ENCODE measurements at places on chromosomes 3 and 15.
A peak's percentile ranks its signal among the peaks of the same experiment; 100 is the strongest.

GRCh38 chr3:112531358-112531781 is 30.4 kb downstream of the ATG3 start:
- DNase-seq, result peak; percentile 48

DNA sequence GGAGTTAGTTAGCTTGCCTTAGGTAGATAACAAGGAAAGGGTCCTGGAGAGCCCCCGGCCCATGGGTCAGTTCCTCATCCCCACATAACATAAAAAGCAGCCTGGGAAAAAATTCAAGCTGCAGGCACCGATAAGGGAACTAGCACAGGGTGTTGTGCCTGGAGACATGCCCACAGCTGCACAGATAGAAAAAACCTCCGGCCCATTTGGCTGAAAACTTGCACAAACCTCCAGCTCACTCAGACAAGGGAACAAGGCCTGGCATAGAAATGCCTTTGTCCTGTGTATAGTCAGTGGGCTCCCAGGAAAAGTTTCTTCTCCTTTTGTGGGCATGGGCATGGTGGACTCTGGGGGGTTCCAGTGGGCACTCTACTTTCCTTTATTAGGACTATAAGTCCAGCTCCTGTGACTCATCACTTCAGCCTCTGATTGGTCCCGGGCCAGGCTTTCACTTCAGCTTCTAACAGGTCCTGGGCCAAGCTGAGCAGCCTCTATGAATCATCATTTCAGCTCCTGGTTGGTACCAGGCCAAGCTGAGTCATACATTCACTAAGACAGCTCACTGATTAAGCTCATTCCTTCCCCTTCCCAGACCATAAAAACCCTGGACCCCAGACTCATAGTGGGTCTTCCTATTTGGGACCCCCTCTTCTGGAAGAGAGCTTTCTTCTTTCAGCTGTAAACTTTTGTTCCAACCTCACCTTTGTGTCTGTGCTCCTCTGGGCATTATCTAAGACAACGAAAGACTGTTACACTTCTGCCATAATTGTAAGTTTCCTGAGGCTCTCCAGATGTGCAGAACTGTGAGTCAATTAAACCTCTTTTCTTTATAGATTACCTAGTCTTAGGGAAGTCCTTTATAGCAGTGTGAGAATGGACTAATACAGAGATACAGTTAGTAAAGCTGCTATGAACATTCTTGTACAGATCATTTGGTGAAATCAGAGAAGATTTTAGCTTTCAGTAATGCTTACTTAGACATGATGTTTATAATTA is 348.0 kb upstream of the DPPA4 start:
- DNase-seq, result peak; percentile 8

DNA sequence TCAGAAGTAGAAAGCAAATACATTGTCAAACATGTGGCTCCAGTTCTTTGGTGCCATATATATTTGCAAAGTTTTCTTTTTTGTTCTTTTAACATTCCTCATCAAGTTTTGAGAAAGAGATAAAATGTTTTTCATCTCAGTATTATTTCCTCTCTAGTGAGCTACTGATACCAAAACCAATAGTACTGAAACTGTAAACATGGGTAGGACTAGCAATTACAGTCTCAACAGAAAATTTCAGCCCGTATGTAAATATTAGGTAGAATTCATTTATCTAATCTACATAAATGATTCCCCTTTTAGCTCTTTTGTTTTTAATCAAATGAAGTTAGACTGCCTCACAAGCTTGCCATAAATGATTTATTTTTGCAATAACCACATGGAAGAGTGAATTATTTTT is 21.4 kb downstream of the SECISBP2L start:
- DNase-seq, result no peak

DNA sequence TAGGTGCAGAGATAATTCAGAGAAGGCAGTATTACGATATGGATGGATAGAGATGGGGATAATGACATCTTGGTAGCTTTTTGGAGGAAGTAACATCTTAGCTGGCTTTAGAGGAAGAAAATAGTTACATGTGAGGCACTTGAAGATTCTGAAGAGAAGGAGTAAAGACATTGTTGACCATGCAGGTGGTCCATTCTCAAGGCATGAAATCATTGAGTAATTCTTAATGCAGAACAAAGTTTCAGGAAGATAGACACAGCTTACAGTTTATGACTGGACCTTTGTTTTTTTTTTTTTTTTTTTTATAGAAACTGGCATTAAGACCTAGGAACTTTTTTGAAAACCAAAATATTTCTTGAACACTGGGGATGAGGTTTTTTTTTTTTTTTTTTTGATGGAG is 28.2 kb downstream of the MBNL1 start:
- no peak for DNase-seq

DNA sequence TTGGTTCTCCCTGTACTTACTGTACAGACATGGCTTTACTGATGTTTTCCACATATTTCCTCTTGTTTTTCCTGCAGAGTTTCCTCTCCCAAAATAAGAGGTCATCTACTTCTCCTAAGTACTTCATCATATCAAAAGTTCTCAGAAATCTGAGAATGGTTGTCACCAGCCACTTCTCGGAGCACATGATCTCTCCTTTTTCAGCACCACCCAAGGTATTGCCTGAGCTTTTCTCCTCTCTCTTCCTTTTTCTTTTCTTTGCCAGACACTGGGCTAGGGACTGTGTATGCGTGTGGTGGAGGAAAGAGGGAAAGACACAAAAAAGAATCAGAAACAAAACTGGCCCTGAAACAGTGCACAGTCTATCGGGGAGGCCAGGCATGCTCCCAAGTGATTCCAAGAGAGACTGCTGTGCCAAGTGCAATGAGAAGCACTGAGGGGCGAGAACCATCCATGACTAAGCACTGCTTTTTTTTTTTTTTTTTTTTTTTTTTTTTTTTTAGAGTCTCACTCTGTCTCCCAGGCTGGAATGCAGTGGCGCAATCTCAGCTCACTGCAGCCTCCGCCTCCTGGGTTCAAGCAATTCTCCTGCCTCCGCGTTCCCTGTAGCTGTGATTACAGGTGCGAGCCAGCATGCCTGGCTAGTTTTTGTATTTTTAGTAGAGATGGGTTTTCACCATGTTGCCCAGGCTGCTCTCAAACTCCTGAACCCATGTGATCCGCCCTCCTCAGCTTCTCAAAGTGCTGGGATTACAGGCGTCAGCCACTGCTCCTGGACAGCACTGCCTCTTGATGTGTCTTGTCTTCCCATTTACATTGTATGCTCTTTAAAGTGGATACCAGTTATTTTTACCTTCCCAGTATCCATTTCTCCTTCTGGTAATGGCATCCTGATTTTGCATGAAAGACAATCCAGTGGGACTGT is 194.0 kb upstream of the FEZF2 start:
- no peak for DNase-seq

- no peak for DNase-seq
Observed at GRCh38 chr3:81299481-81299880, 462.0 kb downstream of the GBE1 start.

DNA sequence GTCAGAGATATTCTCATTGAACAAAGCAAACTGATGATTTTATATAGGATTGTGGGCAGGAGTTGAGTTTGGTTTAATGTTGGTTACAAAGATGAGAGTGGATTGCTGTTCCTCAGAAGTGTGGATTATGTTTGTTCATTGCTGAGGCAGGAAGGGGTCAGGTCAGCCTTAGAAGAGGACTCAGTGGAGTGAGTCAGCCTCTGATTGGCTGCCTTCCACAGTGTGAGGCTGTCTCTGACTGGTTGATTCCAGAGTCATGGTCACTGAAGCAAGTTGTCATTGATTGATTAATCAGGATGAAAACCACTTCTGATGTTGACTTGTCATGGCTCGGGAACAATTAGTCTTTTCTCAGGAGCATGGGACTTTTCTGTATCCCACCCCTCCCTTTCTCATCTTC is 36.2 kb downstream of the KBTBD12 start:
- DNase-seq, result no peak

GRCh38 chr3:99678896-99679295 is 40.5 kb downstream of the COL8A1 start:
- no peak for DNase-seq

DNA sequence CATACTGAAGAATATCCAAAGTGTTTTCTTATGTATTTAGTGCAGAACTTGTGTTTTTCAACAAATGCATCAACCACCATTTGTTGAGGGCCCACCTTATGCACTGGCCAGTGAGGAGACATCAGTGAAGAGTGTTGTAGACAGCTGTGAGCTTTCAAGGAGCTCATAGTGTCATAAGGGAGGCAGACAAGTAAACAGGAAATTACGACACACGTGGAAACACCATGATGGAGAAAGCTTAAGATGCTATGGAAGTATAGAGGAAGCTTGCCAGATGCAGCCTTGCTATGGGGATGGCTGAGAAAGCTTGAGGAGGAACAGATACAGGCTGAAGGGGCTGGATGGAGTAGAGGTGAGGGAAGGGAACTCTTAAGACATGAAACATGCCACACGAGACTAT is 50.8 kb upstream of the PSMD6 start:
- peak; percentile 6 for DNase-seq

- no peak for DNase-seq
Observed at GRCh38 chr15:60975952-60976351, 253.2 kb downstream of the RORA start.

GRCh38 chr3:129699199-129699598 is 92.7 kb upstream of the PLXND1 start:
- DNase-seq, result no peak

DNA sequence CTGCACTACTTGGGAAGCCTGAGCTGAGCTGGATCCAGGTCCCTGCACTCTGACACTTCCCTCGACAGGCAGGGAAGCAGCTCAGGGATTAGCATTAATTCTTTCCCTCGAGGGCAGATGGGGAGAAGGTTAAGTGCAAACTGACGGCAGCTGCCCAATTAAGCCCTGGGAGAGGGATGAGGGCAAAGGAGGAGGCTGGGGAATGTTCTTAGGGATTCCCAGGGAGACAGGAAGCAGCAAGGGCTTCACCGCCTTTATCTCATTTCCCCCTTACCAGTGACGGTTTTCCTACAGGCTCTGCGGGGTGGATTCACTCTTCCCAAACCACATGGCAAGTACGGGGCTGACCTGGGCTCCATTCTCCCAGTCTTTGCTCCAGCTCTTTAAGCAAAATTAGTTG is 519.0 kb upstream of the PROK2 start:
- no peak for DNase-seq

DNA sequence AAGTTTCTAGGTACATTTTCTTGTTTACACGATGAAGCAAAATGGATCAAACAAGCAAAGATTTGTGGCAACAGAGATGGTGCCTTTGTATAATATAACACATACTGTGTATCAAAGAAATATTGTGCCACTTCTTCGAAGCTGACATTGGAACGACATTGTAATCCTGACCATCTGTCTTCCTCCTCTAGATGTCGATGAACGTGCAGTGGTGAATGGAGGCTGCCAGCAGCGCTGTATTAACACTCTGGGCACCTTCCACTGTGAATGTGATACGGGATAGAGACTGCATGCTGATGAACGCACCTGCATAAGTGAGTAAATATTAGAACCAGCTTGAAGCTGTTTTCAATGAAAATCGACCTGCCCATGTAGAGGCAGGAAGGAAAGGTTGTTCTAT is 613.3 kb upstream of the GOLIM4 start:
- no peak for DNase-seq

- DNase-seq, result no peak
Observed at GRCh38 chr3:46719735-46720271, 2.1 kb upstream of the PRSS50 start.

- no peak for DNase-seq
Observed at GRCh38 chr3:69166446-69166845, 44.1 kb upstream of the LMOD3 start.

DNA sequence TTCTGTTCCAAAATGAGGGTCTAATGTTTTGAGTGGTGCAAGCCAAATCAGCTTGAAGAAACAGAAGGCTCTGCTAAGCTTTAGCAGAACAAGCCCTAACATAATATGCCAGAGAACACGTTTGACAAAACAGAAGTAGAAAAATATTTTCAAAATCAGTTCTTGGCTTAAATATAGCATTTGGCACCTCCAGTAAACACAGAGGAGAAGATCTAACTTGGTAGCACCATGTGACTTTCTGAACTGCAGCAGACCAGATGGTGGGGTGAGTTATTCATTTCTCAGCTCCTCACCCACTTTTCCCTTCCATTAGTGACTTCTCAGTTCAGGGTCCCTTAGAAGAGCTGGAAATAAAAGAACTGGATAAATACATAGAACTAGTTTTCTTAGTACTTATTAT is 395.8 kb downstream of the MAGI1 start:
- DNase-seq, result no peak

- DNase-seq, result no peak
Observed at GRCh38 chr3:66396161-66396760, 104.6 kb downstream of the LRIG1 start.

GRCh38 chr3:149466192-149466591 is 8.3 kb upstream of the TM4SF4 start:
- DNase-seq, result no peak

- DNase-seq, result no peak
Observed at GRCh38 chr3:61239871-61240270, 11.4 kb downstream of the FHIT start.

DNA sequence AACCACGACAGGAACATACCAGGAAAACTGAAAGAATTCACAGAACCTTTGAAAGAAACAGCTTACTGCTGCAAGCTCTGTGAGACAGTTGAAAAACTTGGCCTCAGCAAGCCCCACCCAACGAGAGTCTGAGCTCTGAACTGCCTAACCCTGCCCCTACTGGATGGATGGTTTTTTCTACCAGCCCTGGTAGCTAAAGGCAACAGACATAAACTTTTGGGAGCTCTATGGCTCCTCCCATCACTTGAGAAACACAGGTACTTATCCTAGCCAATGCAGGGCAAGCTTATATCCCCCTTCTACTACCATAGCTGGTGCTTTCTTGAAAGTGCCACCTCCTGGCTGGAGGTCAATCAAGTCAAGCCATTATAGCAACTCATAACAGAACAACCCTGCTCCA is 471.8 kb downstream of the GRM7 start:
- no peak for DNase-seq

- no peak for DNase-seq
Observed at GRCh38 chr3:116291141-116291540, 154.1 kb downstream of the LSAMP start.

All from NB4 (cell line).